Hypothalamus (tissue), 51 donors: ENCODE measurements at places on chromosomes 4 and X.

GRCh38 chr4:55561889-55562288 is 15.2 kb upstream of the CLOCK start:
- DNase-seq, result no peak

DNA sequence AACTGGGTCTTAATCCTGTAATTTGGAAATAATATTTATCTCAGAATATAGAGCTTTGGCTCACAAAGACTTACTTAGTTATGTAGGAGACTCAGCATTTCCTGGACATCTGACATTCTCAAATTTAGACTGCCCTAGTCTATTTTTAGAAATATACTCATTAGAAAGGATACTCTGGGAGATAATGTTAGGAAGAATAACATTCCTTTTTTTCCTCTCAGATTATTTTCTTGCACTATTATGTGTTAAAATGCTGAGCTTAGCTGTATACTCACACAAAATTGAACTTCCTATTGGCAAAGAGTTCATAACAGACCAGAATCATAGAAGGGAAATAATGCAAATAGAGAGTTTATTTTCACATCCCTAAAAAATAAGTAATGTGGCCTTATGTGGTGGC is 1424.9 kb upstream of the PCDH7 start:
- DNase-seq, result no peak

- DNase-seq, result no peak
Measured at GRCh38 chrX:124256216-124256615, 76.2 kb upstream of the TEX13D start.

- no peak for DNase-seq
Measured at GRCh38 chr4:165806613-165807012, 66.4 kb upstream of the TLL1 start.

DNA sequence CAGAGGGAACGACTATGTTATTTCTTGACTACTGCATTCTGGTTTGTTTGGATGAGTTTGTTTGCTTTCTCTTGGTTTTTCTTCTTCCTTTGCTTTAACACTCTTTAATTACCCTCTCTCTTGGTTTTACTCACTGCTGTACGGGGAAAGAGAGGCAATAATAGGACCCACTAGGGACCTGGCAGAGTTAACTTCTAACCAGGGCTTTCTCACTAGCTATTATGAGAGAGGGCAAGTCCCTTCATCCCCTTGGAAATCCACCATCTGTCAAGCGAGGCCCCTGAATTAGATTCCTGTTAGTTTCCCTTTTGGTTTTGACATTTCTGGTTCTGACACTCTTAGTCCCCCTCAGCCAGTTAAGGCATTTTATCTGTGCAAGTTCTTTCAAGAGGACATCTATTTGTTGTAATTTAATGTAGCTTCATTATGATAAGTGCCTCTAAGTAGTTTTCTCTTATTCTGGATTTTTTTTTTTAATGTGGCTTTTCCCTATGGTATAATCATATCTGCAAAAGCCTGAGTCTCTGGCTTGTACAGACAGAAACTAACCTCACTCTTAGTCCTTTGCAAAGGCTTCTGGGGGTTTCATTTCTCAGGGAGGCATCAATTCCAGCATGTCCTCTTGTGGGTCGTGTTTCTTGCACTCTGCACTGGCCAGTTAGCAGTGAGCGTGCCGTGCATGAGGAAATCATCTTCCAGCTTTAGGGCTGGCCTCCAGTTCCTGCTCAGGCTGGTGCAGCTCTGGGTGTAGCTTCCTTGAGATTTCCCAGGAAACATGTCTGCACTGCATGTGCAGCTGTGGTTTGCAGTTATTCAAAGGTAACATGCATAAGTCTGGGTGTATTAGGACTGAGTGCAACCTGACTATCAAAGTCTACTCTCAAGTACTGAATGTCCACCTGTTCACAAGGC is 221.3 kb downstream of the STIM2 start:
- DNase-seq, result no peak
